ENCODE measurements at places on chromosomes 5 and 9.
A peak's percentile ranks its signal among the peaks of the same experiment; 100 is the strongest.

DNA sequence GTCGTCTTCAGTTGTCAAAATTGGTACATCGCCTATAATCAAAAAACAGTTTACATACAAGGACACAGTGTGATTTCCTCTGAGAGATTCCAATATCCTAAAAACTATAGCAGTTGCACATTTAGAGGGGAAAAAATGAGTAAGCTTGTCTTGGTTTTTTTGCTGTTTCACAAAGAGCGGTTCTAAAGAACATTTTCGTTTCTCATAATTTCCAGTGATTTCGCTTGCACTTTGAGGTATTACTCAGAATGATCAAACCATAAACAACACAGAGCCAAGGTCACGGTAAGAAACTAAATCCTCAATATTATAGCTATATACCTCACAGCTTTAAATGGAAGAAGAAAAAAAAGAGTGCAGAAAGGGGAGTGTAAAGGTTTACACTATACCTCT is 861 bp downstream of the MTX3 start:
- peak; percentile 3 for DNase-seq

GRCh38 chr5:132237670-132238069 is 10.0 kb upstream of the P4HA2 start:
- DNase-seq = no peak

GRCh38 chr5:162274679-162275078 is 207.1 kb downstream of the GABRG2 start:
- DNase-seq = no peak

DNA sequence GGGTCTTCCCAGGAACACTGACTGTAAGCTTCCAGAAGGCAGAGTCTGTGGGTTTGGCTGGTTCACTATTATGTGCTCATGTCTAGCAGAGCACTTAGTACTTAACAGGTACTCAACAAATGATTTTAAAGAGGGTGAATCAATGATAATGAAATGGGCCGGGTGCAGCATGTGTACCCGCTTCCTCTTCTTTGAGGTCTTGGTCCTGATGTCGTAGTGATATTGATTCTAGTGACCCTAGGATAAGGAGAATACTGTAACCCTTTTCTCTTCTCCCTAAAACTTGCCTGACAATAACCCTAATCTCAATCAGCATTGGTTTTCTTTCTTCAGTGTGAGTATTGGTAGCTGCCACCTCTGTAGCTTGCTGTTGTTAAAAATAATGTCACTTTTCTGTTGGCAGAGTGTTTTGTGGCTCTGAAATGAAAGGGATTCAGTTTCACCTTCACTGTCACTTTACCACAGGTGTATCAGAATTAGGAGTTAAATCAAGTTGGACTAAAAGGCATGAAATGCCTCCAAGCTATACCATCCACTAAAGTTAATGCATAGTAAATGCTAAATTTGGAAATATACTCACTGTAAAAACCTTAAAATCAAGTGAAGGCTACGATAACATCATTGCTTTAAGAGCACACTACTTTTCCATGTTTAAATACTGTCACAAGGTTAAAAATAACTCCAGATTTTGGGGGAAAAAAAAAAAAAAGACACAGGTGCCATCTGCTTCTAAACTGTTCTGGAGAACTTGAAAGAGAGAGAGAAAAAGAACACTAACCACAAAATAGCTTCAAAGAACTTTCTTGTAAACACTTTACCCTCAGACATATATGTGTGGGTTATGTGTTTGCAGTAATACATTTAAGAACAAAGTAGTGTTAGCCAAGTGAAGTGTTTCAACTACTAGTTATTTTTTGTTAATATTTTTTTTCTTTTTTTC is 6.0 kb downstream of the CAMK4 start:
- DNase-seq = peak; percentile 76

- no peak for DNase-seq
Measured at GRCh38 chr5:124034083-124034700, 522.2 kb downstream of the CSNK1G3 start.

GRCh38 chr5:139022528-139022927 is 147.4 kb upstream of the LRRTM2 start:
- DNase-seq = no peak

DNA sequence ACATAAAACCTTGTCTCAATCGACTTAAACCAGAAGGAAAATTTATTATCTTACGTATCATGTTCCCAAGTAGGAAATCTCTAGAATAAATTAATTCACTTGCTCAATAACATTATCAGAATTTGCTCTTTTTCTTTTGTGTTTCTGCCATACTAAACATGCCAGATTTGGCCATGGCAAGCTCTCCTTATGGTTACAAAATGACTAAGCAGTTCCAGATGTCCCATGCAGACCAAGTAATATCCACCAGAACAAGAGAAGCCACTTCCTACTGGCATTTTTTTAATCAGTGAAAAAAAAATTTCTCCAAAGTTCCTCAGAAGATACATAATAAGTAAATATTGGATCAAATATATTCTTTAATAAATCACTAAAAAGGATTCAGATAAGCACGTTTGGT is 25.2 kb upstream of the ADAMTS6 start:
- no peak for DNase-seq
